ENCODE measurements at places on chromosomes 7 and 10.

- no peak for DNase-seq
Observed at GRCh38 chr7:5012985-5013384, 32.7 kb upstream of the RBAK start.

DNA sequence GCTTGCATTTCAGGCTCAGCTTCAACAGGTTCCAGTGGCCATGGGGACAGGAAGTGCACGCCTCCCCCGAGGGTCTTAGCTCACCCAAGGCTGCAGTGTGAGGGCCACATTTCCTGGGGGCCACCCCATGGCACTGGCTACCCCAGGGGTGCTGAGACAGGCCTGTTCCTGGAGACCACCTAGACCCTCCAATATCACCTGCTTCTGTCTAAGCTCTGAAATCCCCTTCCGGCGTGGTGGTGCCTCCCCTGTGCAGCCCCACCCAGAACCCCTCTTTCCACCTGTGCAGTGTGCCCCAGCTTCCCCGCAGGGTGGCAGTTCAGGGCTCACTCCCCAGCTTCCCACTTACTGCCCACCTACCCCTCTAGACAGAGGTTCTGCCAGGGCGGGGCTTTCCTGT, 83.1 kb downstream of the ADARB2 start:
- DNase-seq: no peak

DNA sequence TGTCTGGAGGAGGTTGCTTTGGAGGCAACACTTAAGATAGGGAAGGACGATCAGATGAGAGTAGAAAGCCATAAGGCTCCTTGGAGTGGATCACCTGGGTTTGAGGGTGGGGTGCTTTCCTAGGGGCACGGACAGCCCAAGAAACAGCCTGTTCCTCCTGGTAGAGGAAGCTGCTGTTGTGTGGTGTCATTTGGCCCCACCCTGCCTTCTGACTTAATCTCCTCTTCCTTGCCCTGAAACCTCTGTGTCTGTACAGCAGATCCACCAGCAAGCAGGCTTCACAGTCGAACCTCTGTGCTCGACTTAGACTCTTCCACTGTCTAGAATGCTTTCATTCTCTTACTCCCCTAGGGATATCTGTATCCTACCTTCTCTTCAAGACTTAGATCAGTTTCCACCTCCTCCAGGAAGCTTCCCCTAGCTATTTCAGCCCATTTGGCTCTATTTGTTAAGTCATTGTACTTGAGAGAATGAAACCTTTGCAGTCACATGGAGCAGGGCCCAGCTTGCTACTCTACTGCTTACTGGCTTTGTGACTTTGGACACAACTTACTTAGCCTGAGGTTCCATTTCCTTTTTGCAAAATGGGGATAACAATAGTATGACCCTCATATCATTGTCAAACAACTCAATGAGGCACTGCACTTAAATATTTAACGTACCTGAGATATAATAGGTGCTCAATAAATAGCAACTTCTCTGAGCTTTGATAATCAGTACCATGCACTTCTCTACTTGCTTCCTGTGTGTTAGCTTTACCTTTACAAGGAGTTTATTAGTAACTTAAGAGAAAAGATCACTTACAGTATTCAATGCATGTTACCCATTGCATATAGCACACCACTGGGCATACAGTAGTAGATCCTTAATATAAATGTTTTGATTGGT, 5.0 kb downstream of the MXI1 start:
- no peak for DNase-seq

GRCh38 chr10:9175200-9175599, 1120.7 kb downstream of the GATA3 start:
- DNase-seq: no peak

DNA sequence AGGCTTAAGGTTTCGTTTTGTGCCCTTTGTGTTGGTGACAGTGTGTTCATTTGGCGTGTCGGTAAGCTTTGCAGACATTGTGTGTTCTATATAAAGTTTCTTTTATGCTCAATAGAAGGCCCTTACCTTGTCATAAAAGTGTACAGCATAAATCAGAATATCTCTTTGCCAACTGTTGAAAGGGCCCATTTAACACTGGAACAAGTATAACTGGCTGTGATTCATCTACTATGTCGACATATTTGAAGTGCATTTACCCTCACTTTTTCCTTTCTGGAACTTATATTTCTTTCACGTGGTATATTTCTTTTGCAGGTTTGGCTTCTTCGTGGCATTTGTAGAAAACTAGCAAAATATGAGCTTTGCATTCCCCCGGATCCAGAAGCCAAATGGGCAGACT, 32.7 kb downstream of the EEPD1 start:
- peak; percentile 34 for DNase-seq

GRCh38 chr7:121803039-121803438, 69.9 kb upstream of the PTPRZ1 start:
- no peak for DNase-seq

DNA sequence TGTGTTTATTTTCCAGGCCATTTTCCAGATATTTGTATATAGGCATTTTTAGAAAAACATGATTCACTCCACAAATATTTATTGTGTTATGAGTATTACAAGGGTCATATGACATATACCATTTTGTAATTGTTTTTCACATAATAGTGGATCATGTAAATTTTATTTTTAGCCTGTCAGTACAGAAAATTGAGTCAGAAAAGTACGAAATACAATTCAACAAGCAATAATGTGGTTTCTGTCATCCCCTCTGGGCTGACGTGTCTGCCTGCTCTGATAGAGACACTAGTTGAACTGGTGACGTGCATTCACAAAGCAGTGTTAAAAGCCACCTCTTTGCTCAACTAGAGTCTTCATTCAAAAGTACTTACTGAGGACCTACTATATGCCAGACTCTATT, 97.9 kb upstream of the STEAP1B start:
- peak; percentile 88 for DNase-seq

DNA sequence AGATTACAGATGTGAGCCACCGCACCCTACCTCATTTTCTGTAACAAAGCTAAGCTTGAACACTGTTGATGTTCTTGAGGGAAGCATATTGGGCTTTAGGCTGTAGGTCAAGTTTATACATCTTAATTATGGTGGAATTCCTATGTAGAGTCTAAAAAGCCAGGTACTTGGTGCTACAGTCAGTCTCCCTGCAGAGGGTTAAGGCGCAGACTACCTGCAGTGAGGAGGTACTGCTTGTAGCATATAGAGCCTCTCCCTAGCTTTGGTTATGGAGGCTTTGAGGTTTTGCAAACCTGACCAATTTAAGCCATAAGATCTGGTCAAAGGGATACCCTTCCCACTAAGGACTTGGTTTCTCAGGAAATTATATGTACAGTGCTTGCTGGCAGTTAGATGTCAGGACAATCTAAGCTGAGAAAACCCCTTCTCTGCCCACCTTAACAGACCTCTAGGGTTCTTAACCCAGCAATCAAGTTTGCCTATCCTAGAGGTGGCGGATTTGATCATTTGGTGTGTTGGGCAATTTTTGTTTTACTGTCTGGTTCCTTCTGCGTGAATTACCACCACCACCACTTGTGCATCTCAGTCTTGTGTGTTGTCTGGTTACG, 6.0 kb downstream of the PPIA start:
- DNase-seq: no peak

GRCh38 chr10:124949543-124949942, 7.6 kb downstream of the ZRANB1 start:
- DNase-seq: peak; percentile 78

DNA sequence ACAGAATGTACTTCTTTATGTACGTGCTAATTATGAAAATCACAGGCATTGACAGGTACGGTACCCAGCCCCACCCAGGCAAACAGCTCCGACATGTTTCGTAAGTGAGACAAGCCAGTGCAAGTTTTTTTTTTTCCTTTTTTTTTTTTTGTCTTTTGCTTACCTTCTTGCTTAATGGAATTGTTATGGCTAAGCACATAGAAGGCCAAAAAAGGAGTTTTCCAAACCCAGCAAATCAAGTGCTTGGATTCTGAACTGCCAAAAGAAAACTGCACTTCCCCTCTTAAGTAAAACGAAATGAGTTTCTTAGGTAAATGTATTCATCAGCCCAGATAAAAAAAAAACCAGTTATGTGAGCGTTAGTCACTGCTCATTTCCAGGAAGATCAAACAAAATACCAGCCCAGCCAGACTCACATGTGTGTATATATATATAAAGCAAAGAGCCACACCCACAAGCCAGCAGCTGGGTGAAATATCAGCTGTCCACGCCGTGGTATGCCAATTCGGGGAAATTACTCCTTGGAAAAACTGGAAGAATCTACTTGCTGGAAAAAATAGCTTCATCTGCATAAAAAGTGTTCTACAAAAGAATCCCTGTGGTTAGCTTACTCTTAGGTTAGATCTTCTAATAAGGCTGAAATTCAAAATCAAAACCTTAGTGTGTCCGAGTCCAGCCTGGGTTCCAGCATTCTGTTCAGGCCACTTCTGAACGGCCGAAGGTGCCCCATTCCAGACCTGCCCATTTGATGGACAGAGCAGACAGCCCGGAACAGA, 8.0 kb downstream of the KLF6 start:
- peak; percentile 90 for DNase-seq

GRCh38 chr10:88232029-88232895, 350.9 kb downstream of the RNLS start:
- peak; percentile 57 for DNase-seq

DNA sequence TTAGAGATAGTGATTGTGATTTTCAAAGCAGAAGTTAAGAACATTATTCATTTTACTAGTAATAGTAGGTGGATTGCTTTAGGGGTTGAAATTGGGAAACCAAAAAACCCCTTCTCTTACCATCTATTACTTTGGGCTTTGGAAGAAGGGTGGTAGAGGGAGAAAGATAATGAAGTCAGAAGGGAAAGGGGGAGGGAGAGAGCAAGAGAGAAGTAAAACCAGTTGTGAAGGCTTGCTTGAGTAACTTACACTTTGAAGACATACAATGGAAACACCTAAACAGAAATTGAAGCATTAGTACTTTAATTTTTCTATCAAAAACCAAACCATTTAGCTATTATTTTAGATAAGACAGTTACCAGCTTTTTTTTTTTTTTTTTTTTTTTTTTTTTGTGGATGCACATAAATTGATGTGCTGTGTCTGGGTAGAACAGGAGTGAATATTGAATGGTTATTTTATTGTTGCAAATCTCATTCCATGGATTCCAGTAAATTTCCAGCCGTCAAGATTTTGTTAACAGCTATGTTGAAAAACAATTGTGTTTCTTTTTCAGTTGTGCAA, 5.5 kb downstream of the PRKAR2B start:
- DNase-seq: no peak

GRCh38 chr10:131678171-131678570, 222.6 kb upstream of the PPP2R2D start:
- no peak for DNase-seq

GRCh38 chr10:65341323-65341925, 1584.4 kb upstream of the LRRTM3 start:
- DNase-seq: peak; percentile 65

DNA sequence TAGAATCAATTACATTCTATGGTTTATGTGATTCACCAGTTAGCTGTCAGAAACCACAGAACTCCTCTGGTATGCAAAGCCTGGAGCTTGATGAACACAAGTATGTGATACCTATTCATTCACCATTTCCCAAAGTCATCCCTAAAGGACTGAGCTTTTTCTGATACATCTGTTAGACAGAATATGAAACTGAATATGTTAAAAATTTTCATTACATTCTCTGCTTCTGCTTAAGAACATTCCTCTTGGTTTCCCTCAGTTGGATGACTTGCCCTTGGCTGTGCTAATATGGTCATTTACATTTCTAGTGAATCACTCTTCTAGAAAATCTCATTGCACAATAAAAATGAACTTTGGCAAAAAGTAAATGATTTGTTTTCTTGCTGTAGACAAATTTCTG, 10.8 kb upstream of the PON1 start:
- peak; percentile 89 for DNase-seq

DNA sequence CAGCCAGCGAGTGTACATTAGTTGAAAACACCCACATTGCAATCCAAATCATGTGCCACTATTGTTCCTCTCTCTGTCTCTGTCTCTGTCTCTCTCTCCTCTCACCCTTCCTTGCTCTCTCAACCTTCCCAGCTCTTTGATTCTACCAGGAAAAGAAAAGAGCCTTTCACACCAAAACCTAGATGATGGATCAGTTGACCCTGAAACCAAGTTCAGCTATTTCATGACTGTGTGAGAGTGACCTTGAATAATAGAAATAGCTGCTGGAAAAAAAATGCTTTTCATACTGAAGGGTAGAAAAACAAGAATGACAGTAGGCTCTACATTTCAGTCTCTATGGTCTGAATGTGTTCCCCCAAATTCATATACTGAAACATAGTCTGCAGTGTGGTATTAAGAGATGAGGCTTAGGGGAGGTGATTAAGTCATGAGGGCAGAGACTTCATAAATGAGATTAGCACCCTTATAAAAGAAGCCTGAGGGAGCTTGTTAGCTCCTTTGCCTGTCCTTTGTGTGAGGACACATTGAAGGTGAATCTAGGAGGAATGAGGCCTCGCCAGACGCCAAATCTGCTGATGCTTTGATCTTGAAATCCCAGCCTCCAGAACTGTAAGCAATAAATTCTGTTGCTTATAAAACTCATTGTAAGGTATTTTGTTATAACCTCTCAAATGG, 65.2 kb downstream of the LYZL1 start:
- DNase-seq: peak; percentile 17

DNA sequence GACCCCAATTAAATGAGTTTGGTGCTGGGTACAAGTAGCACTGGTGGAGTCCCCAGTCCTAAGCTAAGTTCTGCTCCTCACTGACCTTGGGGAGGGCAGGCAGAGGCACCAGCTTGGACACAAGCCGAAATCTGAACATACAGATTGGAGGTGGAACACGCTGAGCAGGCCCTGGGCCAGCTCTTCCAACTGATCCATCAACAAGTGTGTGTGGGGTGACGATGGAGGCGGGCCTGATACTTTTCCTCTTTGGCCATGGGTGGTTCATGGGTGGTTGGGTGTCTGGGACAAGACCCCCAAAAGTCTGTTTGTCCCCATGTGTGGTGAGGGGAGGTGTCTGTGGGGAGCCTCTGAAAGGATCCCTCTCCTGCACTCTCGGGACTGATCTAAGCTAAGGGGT, 1.9 kb downstream of the ADCYAP1R1 start:
- DNase-seq: no peak

DNA sequence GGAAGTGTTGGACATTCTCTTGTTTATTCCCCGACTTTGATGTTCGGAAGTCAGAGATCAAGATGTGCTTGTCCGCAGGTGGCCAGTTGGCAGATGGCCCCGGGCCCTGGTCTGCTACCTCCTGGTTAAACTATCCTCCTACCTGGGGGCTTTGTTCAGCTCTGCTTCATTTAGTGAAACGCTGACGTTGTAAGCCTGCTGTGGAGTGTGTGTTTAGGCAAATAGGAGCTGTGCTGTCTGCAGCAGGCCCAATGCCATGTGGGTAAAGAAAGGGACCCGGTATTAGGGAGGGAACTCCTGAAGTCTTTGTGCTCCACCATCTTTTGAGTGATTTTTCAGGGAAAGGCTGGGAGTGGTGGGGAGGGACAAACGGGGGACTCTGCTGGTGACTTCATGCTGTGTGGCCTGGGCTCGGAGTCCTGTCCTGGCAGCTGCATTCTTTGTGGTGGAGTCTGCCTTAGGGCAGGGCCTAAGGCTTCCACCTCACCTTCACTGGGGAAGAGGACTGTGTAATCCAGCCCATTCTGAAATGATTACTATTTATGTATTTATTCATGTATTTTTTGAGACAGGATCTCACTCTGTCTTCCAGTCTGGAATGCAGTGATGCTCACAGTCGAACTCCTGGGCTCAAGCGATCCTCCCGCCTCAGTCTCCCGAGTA, 171.1 kb upstream of the KLF6 start:
- no peak for DNase-seq

- DNase-seq: peak; percentile 80
Observed at GRCh38 chr7:111987115-111987826, 218.9 kb downstream of the DOCK4 start.

GRCh38 chr7:4629287-4629895, 52.7 kb upstream of the FOXK1 start:
- DNase-seq: no peak

- no peak for DNase-seq
Observed at GRCh38 chr10:71472912-71473311, 76.2 kb downstream of the CDH23 start.

- DNase-seq: no peak
Observed at GRCh38 chr7:137968890-137969289, 33.0 kb downstream of the CREB3L2 start.

Measured in iris pigment epithelial cell (primary cell).